ENCODE measurements at places on chromosomes 11 and 22. TPM values are rescaled to one million over a fixed set of nuclear protein-coding genes. Genes with fewer than 3 reads are reported as not detected.
A peak's percentile ranks its signal among the peaks of the same experiment; 100 is the strongest.

DNA sequence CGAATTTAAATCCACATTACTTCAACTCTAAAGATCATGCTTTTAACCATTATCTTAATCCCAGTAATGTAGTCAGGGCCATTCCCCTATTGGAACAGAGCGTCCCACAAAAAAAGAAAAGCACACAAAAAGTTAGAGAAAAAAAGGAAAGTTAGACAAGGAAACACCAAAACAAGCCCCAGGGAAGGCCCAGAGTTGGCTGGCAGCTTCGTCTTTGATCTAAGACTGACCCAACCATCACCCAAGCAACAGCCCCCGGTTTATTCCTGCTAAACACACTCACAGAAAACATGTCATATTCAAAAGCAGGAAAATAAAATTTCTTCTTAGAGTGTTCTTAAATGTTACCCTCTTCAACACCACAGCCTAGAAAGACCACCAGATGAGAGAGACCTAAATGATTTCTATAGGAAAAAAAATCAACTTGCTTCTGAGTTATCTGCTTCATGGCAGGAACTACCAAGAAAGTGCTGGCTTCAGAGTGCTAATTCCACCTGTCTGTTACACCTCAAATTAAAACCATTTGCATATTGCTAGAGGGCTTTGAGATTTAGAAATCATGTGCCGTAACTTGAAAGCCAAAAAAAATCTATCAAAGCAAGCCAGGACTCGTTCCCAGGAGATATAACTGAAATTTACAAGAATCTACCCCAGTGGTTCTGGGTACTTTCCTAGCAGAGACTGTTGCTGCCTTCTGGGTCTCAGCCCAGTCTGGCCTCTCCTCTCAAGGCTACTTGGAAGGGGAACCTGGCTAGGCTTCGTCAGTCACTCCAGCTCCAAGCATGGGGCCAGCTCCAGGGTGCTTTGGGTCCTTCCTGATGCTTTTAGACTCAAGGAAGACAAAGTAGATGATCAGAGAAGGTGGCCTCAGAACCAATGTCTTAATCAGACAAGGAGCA, 31.2 kb downstream of the POU2AF3 start:
- DNase-seq = peak; percentile 81
- H3K27me3 ChIP-seq = no peaks in the 10 kb centered on the region
- H3K36me3 ChIP-seq = no peaks in the 10 kb centered on the region
- no peak overlapping the region for H3K27ac ChIP-seq

DNA sequence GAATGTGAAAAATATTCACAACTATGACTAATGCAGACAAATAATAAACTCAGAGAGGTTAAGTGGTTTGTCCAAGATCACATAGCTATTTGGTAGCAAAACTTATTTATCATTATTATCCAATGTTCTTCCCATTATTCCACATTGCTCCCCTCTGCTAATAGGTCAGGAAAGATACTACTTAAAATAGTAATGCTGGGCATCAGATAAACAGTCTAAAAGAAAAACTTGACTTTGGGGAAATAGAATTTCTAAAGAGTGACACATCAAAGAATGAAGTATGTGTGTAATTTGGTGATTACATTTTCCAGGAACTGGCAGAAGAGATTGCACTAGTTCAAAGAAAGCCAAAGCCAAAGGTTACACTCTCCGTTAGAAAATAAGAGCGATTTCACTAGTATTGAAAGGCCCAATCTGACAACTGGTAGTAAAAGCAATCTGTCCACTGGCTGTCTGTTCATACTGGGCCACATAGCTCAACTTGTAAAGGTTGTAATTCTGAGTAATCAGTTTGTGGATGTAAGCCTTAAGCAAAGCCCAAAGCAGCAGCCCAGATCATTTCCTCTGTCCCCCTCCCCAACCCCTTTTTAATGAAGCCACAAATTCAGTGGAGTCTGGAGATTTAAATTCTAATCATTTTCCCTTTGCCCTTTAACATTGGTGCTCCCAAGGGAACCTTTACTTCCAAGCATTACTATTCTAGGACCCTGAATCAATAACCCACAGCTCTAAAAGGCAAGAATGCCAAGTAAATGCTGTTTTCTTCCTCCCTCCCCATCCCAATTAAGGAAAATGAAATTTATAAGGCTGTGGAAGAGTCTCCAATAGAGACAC, 283.5 kb downstream of the TTC28 start:
- no peaks in the 10 kb centered on the region for H3K4me1 ChIP-seq
- H3K4me3 ChIP-seq = no peak overlapping the region
- no peaks in the 10 kb centered on the region for H3K36me3 ChIP-seq
- H3K27me3 ChIP-seq = no peaks in the 10 kb centered on the region
- DNase-seq = no peak
- H3K27ac ChIP-seq = no peak overlapping the region

DNA sequence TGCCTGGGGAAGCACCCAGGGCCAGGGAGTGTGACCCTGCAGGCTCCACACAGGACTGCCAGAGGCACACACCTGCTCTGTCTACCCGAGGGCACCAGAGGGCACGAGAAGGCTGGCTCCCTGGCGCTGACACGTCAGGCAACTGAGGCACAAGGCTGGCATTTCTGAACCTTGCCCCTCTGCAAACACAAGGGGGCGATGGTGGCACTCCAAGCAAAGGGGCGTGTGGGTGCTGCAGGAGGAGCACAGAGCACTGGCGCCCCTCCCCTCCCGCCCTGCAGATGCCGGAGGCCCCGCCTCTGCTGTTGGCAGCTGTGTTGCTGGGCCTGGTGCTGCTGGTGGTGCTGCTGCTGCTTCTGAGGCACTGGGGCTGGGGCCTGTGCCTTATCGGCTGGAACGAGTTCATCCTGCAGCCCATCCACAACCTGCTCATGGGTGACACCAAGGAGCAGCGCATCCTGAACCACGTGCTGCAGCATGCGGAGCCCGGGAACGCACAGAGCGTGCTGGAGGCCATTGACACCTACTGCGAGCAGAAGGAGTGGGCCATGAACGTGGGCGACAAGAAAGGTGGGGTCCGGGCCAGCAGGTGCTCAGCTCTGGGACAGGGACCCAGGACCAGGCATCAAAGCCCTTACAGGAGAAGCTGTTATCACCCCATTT, 20.8 kb upstream of the TXNRD2 start:
- H3K27ac ChIP-seq = peak overlapping the region; percentile 16
- H3K4me1 ChIP-seq = peaks cover 36% of the 10 kb centered on the region
- no peaks in the 10 kb centered on the region for H3K27me3 ChIP-seq

GRCh38 chr22:24033731-24034130, 22.6 kb downstream of the CABIN1 start:
- no peak overlapping the region for H3K27ac ChIP-seq
- no peak for DNase-seq
- H3K4me3 ChIP-seq = no peak overlapping the region
- no peaks in the 10 kb centered on the region for H3K27me3 ChIP-seq

DNA sequence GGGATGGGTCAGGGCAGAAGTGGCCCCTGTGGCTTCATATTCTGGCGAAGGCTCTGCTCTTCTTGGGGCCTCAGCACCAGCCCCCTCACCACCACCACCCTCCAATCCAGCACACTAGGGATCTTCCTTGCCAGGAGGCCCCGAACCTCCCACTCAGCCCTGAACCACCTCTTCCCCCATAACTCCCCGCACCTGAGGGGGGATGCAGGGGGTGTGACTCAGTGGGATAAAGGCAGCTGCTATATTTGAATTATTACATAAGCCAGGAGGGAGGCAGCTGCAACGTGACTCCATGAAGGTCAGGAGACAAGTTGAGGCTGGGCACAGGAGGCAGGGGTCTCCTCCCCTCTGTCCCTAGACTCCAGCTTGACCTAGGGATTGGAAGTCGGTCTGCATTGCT, 5.6 kb upstream of the PDE2A start:
- H3K36me3 ChIP-seq = peaks cover 9% of the 10 kb centered on the region
- no peak overlapping the region for H3K4me3 ChIP-seq
- peaks cover 17% of the 10 kb centered on the region for H3K4me1 ChIP-seq
- DNase-seq = no peak

DNA sequence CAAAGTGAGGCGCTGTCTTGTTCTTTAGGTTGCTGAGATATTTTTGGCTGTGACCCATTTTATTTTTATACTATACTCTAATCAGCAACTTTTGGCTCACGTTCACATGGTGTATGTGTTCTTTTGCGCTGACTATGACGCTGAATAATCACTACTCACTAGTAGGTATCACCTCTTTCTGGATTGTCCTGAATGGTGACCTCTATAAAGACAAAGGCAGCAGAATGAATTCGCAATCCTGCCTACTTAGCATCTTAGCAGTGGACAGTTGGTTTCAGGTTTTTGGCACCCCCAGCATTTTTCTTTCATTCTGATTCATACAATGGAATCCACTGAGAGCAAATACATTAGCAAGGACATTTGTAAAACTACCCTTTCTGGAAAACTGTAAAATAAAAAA, 351.3 kb downstream of the JRKL start:
- H3K36me3 ChIP-seq = no peaks in the 10 kb centered on the region
- no peak overlapping the region for H3K27ac ChIP-seq
- no peaks in the 10 kb centered on the region for H3K4me1 ChIP-seq
- H3K27me3 ChIP-seq = no peaks in the 10 kb centered on the region
- no peak overlapping the region for H3K4me3 ChIP-seq

DNA sequence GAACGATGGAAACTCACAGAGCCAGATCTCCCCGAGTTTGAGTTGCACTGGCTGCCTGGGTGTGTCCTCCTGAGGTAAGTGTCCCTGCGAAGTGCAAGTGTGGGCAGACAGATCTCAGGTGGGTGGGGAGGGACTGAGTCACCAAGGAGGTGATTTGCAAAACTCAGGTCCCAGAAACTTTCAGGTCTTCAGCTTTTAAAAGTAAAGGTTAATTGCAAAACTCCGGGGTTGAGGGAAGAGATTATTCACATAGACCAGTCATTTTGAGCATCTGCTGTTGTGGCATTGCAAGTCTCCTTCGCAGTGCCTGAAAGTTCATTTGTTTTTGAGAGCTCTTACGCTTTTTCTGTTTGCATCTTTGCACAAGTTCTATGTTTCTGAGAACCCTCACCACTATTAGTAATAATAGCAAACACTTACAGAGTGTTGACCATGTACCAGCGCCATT, 7.1 kb downstream of the CD44 start:
- no peaks in the 10 kb centered on the region for H3K27me3 ChIP-seq
- H3K36me3 ChIP-seq = no peaks in the 10 kb centered on the region
- no peak overlapping the region for H3K4me3 ChIP-seq

GRCh38 chr11:6626971-6627761, 7.9 kb upstream of the TPP1 start:
- no peak overlapping the region for H3K27ac ChIP-seq
- peaks cover 72% of the 10 kb centered on the region for H3K36me3 ChIP-seq
- no peaks in the 10 kb centered on the region for H3K27me3 ChIP-seq
- no peak overlapping the region for H3K4me3 ChIP-seq
- DNase-seq = no peak

- no peaks in the 10 kb centered on the region for H3K27me3 ChIP-seq
- H3K36me3 ChIP-seq = no peaks in the 10 kb centered on the region
- H3K4me1 ChIP-seq = peaks cover 16% of the 10 kb centered on the region
- H3K4me3 ChIP-seq = no peak overlapping the region
- H3K27ac ChIP-seq = no peak overlapping the region
- DNase-seq = no peak
Measured at GRCh38 chr11:85945788-85946187, 90.6 kb downstream of the CCDC83 start.

- no peaks in the 10 kb centered on the region for H3K36me3 ChIP-seq
- no peak for DNase-seq
- no peaks in the 10 kb centered on the region for H3K27me3 ChIP-seq
- H3K4me1 ChIP-seq = no peaks in the 10 kb centered on the region
- no peak overlapping the region for H3K27ac ChIP-seq
- H3K4me3 ChIP-seq = no peak overlapping the region
Measured at GRCh38 chr11:34850334-34850733, 65.8 kb downstream of the APIP start.

DNA sequence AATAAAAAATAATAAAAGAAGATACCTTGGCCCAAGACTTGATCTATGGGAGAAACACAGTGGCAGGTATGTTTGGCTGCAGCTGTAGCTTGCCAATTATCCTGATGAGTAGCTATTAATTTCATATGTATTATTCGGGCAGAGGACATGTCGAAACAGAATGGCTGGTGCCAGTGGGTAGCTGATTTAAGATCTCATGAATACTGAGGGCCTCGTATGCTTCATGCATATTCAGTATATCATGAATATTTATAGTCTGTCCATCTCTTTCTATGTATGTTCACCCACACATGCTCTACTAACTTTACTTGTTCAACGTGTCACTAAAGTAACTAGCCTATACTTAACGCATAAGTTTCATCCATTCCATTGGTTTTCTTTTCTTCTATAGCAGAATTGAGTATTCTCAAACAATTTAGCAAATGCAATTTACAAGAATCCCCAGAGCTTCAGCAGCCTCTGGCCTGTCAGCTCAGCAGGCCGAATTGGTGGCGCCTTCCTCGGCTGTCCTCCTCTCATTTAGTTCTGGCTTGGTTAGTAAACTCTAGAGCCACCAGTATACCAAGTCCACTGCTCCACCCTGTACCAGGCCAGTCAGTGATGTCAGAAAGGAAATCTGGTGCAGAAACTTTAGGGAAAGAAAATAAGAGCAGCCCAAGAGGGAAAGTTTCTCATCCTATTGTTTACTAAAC, 17.9 kb downstream of the ART5 start:
- no peaks in the 10 kb centered on the region for H3K4me1 ChIP-seq
- no peak for DNase-seq
- H3K36me3 ChIP-seq = no peaks in the 10 kb centered on the region
- H3K27me3 ChIP-seq = no peaks in the 10 kb centered on the region
- H3K27ac ChIP-seq = no peak overlapping the region
- H3K4me3 ChIP-seq = no peak overlapping the region

DNA sequence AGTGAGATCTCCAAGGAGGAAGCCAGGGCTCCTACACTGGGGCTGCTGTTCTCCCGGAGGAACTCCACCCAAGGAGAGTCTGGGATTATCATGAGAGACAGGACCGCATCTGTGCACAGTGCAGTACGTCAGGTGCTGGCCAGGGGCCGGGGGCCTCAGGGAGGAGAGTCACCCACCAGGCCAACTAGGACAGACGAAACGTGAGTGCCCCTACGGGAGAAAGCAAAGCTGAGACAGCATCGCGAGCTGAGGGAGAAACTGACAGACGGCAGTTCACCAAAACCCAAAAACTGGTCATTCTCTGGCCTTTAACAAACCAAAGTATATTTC, 273.4 kb downstream of the BRD1 start:
- no peaks in the 10 kb centered on the region for H3K36me3 ChIP-seq
- peaks cover 28% of the 10 kb centered on the region for H3K27me3 ChIP-seq
- no peak overlapping the region for H3K27ac ChIP-seq
- no peak overlapping the region for H3K4me3 ChIP-seq

GRCh38 chr22:19959043-19959586, 17.5 kb upstream of the TXNRD2 start:
- DNase-seq = peak; percentile 88
- H3K27me3 ChIP-seq = no peaks in the 10 kb centered on the region
- H3K4me3 ChIP-seq = no peak overlapping the region
- H3K4me1 ChIP-seq = peaks cover 51% of the 10 kb centered on the region
- peak overlapping the region; percentile 68 for H3K27ac ChIP-seq
- peaks cover 9% of the 10 kb centered on the region for H3K36me3 ChIP-seq

GRCh38 chr11:134126217-134126822, 57.4 kb downstream of the JAM3 start:
- no peaks in the 10 kb centered on the region for H3K36me3 ChIP-seq
- no peak for DNase-seq
- H3K4me3 ChIP-seq = no peak overlapping the region
- H3K27me3 ChIP-seq = no peaks in the 10 kb centered on the region
- peaks cover 38% of the 10 kb centered on the region for H3K4me1 ChIP-seq

GRCh38 chr11:76062733-76063132, 143.6 kb downstream of the WNT11 start:
- H3K4me3 ChIP-seq = no peak overlapping the region
- no peak for DNase-seq
- H3K36me3 ChIP-seq = no peaks in the 10 kb centered on the region
- H3K4me1 ChIP-seq = no peaks in the 10 kb centered on the region
- H3K27ac ChIP-seq = no peak overlapping the region
- H3K27me3 ChIP-seq = no peaks in the 10 kb centered on the region

PRR5L gene
- 11.9 TPM for total RNA-seq

TMEM191C gene
- 0.27 TPM for total RNA-seq

TREH gene
- not detected for total RNA-seq

CDC42EP1 gene
- total RNA-seq = 14.6 TPM

AGBL2 gene
- total RNA-seq = 0.33 TPM

OR2AT4 gene
- total RNA-seq = not detected

CCDC73 gene
- total RNA-seq = not detected

RAB3IL1 gene
- total RNA-seq = 12.1 TPM

All from sigmoid colon (tissue), 7 donors.